ENCODE measurements at places on chromosomes 4 and X. TPM values are rescaled to one million over a fixed set of nuclear protein-coding genes. Genes with fewer than 3 reads are reported as not detected.

Gene POU4F2
- total RNA-seq, result not detected

Gene LONRF3
- 1.00 TPM for total RNA-seq

Gene L1CAM
- 2.7 TPM for total RNA-seq

Gene TLR3
- 1.8 TPM for total RNA-seq

Gene SPATA4
- total RNA-seq, result 0.37 TPM

Gene RGN
- 2.9 TPM for total RNA-seq

Data from uterine smooth muscle cell (primary cell).